ENCODE measurements at places on chromosomes 4 and X.
A peak's percentile ranks its signal among the peaks of the same experiment; 100 is the strongest.

DNA sequence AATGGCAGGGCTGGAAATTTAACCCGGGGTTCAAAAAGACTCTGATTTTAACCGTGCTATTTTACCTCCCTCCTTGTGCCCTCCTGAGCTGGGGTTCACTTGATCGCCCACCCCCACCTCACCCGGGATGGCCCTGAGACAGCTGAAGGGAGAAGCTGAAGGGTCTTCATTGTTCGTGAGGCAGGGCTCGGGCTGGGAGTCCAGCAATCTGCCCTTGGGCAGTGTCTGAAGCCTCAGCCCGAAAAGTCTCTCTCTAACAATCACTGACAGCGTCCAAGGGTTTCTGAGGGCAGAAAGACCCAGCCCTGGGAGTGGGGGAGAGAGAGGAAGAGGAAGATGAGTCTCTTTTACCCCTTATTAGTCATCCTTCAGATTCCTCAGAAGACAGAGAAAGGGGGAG, 39.4 kb upstream of the PHOX2B start:
- no peak for DNase-seq

GRCh38 chrX:133307094-133307493, 88.9 kb upstream of the TFDP3 start:
- no peak for DNase-seq

GRCh38 chr4:19425146-19425545, 826.6 kb upstream of the SLIT2 start:
- no peak for DNase-seq

DNA sequence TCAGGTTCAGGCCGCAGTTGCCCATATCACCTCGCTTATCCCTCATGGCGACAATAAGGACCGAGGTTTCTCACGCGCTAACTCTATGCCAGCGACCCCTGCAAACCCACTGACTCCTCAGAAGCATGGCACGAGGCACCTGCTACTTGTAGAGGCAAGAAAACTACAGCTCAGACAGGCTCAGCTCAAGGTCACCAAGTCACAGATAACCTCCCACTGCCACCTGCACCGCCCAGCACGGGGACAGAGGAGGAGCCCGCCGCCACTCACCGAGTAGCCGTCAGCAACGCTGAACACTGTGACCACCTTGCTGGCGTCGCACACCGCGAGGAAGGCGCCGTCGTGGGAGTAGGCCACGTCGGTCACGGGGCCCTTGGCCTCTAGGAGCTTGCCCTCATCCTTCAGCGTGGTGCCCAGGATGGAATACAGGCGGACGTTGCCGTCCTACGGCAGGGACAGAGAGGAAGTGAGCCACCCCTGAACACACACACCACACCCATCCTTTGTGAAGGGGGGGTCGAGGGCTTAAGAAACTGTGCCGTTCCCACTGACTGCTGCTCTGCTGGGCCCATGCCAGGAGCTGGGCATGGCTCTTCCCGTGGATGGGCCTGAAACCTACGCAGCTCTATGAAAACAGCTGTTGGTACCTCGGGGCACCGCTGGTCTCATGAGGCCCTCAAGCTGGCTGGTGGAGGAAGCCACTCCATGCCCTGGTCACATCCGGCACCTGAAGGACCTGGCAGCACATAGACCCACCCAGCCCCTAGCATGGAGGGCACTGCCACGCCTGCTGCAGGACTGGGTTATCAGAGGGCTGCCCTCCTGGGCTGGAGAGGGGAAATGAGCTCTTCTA, 38.9 kb downstream of the WDR1 start:
- no peak for DNase-seq

- no peak for DNase-seq
Measured at GRCh38 chr4:87079967-87080366, 140.5 kb downstream of the KLHL8 start.

- DNase-seq, result no peak
Measured at GRCh38 chr4:186216465-186217024, 10.8 kb upstream of the KLKB1 start.

- no peak for DNase-seq
Measured at GRCh38 chr4:164931551-164932324, 45.7 kb downstream of the TRIM61 start.

DNA sequence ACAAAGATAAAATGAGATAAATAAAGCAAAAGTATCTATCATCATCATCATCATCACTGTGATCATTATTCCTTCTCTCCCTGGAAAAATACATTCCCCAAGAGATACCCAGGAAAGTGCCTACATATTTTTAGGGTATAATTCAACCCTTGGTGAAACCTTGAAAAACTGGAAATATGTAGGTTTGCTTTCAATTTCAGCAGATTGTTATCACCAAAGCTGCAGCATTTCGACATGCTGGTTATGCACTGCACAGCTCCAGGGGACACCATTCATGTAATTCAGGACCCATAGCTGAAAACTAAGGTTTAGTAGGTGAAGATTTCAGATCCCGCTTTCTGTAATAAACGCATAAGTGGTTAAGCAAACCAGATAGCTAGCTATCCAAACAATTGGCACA, 28.4 kb upstream of the FBXW7 start:
- DNase-seq, result no peak

DNA sequence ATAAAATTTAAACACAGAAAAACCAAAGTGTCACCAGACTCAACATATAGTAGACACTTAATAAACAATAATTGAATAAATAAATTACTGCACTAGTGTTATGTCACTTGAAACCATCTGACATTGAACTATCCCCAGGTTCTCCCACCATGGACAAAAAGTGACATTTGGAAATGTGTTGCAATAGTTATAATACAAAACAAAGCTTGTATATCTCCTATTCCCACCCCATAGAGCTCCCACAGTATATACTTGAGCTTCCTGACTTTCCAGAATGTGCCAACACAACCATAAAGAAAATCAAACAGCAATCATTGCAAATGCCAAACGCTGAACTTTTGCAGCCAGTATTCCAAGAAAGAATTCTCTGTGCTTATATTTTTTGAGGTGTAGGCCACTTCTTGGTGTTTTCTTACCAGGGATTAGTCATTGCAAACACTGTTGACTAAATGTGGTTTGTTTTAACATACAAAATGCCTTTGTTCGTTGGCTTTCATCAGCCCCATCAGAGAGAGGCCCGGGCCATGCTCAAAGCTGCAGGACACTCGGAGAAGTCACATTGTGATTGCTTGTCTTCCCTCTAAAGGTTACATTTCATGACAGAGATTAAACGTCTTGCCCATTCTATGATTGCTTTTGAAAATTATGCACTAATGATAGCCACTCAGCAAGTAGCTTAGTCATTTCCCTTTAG, 33.8 kb downstream of the PPARGC1A start:
- DNase-seq, result no peak

GRCh38 chr4:177441061-177441802, 1.0 kb downstream of the AGA start:
- DNase-seq, result peak; percentile 59

DNA sequence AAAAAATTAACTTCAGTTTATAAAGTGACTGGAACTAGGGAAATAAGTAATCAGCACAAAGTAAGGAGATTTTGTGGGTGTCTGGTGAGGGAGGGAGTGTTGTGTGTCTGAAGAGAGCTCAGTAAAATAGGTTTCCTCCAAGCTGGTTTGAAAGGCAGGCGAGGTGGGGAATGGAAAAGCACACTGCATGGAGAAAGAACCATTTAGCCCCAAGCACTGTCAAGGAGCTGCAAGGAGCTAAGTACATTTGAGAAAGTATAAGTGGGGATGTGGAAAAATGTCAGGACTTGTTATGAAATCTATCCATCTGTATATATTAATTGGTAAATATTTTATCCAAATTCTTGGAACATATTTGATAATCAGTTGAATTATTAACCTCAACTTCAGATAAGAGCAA, 956 bp downstream of the C4orf51 start:
- no peak for DNase-seq

GRCh38 chrX:14718403-14718802, 154.5 kb downstream of the FANCB start:
- DNase-seq, result no peak

- no peak for DNase-seq
Measured at GRCh38 chr4:30950737-30951136, 230.6 kb downstream of the PCDH7 start.

DNA sequence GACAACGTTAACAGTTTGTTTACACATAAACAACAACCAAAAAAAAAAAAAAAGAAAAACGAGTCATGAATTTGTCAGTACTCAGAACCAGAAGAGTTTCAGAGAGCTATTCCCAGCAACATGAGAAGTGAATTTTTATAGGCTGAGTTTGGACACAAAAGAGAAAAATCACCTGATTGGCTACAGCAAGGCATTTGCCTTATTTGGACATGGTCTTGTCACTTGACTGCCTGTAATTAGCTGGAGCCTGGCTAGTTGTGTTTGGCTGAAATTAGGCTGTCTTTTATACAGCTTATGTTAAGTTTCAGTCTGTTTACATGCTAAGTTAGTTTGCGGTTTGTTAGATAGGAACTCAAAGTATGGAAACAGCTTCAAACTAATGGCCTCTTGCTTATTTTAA, 880 bp upstream of the TEX13A start:
- DNase-seq, result no peak

- no peak for DNase-seq
Measured at GRCh38 chr4:177473991-177474390, 31.8 kb upstream of the AGA start.

- DNase-seq, result no peak
Measured at GRCh38 chr4:169723207-169723965, 34.4 kb downstream of the HPF1 start.

Measured in SIG-M5 (cell line).